ENCODE measurements at places on chromosomes 1 and 21. TPM values are rescaled to one million over a fixed set of nuclear protein-coding genes. Genes with fewer than 3 reads are reported as not detected.

The ERICH3 gene
- total RNA-seq: not detected

The IFFO2 gene
- total RNA-seq: 20.5 TPM

The CAMK1G gene
- total RNA-seq: not detected

The GPA33 gene
- not detected for total RNA-seq

The ITLN2 gene
- total RNA-seq: not detected

The IGSF3 gene
- total RNA-seq: 1.5 TPM

The FAM72A gene
- 23.0 TPM for total RNA-seq

The SEMA6C gene
- total RNA-seq: 1.9 TPM

The SELP gene
- 0.15 TPM for total RNA-seq

The LINGO4 gene
- total RNA-seq: 0.13 TPM

The TNN gene
- 0.04 TPM for total RNA-seq

The TACSTD2 gene
- not detected for total RNA-seq
